Activated CD4-positive, CD25-positive, alpha-beta regulatory T cell (primary cell): ENCODE measurements at places on chromosomes 1 and 21.

DNA sequence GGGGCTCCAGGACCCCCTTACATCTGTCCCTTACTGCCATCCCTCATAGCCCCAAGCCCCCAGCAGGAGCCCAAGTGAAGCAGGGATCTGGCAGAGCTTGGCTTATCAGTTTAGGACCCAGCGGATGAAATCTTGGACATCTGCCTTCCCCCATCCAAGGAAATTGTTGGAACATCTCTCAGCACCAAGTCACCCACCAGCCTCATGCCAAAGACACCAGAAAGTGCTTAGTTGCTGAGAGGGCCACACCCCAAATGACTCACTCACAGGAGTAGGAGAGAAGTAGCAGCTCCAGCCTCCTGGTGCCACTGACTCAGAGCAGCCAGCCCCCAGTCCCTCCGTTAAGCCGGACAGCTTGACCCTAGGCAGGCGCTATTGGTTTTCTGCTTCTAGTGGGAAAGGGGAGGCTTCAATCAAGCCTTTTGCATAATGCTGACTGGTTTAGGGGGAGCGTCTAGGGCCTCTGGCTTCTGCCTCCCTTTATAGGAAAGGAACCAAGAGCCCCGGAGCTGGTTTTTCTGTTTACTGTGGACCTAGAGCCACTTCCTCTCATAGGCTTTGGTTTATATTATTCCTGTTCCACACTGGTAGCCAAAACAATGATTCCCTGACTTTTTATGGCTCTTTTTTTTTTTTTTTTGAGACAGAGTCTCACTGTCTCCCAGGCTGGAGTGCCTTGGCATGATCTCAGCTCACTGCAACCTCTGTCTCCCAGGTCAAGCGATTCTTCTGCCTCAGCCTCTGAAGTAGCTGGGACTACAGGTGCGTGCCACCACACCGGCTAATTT lies 114.2 kb upstream of the IPO9 start:
- no peak for DNase-seq

DNA sequence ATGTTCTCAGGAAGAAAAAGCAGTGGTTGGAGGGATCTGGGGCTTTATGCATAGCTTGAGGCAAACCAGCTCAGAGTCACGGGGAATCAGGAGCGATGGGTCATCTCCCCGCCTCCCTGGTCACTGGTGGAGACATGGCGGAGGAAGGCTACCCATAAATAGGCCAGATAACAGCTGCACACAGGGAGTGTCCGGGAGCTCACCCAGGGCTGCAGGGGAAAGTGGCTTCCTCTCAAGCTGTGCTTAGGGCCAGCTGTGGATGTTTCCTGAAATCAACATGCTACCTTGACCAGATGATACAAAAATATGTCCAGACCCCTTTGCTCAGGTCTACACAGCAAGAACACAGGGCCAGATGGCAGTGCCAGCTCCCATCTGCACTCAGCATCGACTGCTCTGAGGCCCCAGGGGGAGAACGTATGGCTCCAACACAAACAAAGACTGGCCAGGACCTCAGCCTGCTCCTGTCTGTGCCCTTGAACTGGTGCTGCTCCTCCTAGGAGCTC lies 27.1 kb upstream of the RERE start:
- no peak for DNase-seq

DNA sequence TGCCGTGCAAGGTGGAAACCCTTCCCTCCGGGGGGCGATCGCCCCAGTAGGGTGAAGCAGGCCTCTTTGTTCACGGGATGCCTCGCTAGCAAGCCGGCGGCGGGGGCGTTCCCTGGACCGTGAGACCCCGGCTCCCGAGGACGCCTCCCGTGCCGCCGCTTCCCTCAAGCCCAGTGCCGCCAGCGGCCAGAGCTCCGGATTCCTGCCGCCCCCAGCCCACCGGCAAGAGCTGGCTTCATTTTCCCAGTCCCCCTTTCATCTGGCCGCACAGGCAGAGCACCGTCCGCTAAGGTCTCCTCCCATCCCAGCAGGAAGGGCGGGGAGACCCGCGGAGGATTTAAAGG lies 16.3 kb downstream of the IER5 start:
- peak; percentile 13 for DNase-seq

GRCh38 chr1:175338387-175339135 lies 146.0 kb upstream of the KIAA0040 start:
- DNase-seq, result peak; percentile 19

GRCh38 chr1:88877382-88877825 lies 14.0 kb downstream of the GTF2B start:
- no peak for DNase-seq

- DNase-seq, result no peak
Measured at GRCh38 chr1:72936151-72936740, 653.9 kb upstream of the NEGR1 start.

GRCh38 chr1:75725861-75726361 lies 1.4 kb downstream of the ACADM start:
- no peak for DNase-seq

DNA sequence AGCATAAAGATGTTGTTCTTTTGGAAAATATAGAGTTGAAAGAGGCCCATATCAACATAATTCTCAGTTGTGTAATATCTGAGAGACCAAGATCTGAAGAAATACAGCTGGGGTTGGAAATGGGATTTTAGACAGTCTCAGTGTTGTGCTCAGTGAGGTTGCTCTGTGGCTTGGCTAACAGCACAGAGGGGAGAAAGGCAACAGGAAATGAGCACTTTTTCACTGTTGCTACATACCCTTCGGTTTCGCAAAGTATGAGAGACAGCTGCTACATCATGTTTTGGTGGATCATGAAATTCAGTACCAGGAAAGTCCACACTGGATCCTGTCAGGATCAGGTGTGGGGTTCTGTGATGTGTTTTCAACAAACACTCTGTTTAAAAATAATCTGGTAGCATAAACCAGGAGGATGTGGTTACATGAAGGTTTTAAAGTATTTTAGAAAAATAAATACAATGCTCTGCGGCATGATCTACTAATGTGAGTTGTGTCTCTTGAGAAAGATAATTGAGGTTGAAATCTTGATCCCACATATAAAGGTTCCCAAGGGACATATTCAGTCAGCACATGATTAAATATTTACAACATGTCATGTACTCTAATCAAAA lies 7.0 kb upstream of the GPR88 start:
- DNase-seq, result no peak

DNA sequence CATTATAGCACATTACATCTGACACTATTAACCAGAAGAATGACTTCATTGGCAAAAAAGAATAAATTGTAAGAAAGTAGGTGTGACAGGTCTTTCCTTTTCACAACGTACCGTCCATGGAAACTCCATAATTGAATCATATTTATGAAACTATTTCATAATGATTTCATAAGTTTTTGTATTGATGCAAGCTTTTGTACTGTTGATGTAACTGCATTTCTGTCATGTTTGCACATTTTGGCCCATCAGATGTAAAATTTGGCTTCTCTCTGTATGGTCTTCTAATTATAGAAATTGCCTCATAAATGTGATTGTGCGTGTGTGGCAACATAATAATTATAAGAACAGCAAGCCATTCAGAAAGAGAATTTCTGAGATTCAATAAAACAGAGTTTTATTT lies 180.7 kb upstream of the ZNHIT6 start:
- DNase-seq, result no peak

DNA sequence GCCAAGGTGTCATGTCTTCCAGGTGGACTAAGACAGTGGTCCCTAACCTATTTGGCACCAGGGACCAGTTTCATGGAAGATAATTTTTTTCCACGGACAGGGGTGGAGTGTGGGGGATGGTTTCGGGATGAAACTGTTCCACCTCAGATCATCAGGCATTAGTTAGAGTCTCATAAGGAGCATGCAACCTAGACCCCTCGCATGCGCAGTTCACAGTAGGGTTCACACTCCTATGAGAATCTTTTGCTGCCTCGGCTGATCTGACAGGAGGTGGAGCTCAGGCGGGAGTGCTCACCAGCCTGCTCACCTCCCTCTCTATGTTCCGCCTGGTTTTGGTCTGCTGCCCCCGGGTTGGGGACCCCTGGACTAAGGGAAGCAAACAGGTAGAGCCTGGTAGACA lies 30.9 kb downstream of the LGR6 start:
- DNase-seq, result no peak

- peak; percentile 44 for DNase-seq
Measured at GRCh38 chr1:119870917-119871596, 25.3 kb downstream of the ADAM30 start.

DNA sequence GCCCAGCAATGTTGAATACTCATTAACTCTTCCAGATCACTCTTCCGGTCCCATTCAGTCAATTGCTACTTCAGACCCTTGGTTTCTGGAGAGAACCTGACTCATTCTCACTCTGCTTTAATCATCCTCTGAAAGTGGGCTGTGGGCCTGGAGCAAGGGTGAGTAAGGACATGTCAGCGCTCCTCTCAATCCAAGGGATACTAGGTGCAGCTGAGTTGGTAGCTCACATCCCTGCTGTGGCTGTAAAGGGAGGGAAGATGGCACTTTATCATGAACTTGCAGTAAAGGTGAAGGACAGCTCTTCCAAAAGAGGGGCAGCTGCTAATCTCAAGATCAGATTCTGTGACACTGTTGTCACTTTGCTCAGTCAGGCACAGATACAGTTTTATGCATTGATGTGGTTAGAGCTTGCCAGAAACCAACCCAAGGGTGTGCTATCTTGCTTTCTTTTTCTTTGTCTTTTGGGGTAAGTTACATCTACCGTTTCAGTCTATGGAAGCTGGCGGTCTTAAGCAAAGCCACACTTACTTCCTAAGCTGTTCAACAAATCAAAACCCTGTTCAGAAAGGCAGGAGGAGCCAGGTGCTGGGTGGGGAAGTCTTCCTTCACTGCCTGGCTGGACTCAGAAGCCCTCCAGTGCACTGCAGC lies 26.5 kb upstream of the NTPCR start:
- DNase-seq, result no peak

- DNase-seq, result no peak
Measured at GRCh38 chr21:41647806-41648561, 118.9 kb downstream of the RIPK4 start.

GRCh38 chr1:5620997-5621396 lies 371.2 kb downstream of the NPHP4 start:
- no peak for DNase-seq

DNA sequence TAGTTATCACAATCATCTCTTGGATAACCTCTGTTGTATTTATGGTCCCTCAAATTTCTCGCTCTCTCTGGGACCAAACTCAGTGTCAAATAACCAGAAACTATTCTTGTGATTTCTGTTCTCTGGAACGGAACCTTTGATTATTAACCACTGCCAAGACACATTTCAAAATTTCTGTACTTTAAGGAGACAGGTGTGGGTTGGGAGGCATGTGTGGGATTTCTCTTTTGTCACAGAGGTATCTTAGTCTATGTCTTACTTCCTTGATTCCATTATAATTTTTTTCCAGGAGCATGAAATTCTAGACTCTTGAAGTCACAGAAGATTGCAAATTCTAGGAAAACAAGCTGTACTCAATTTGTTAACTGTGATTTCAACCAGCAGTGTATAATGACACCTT lies 919.0 kb upstream of the B3GALT2 start:
- no peak for DNase-seq

GRCh38 chr1:234619071-234619480 lies 9.1 kb upstream of the IRF2BP2 start:
- DNase-seq, result no peak

DNA sequence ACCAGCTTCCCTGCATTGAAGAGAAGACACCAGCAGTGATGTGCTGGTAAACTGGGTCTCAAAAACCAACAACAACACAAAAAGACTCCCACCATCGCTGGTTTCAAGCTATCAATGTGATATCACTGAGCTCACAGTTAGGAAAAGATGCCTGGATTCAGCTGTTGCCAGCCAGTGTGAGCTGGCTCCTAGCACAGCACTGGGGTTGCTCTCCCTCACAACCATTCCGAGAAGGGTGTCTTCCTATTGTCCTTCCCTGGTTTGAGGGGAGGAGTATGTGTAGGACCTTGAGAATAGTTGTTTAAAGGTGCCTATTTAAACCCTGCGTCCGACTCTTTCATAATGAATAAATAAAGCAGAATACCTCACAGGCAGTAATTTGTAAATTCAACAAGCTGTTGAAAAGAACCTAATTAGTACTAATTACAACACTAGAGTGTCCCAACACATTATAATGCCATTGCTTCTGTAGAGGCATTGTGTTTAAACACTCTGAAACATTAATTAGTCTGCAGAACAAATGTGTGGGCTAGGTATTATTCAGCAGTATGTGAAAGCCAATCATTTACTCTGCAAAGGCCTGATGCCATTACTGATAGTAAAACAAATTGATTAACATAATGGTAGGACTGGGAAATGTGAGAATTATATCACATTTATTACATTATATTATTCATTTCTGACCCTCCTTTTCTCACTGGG lies 17.2 kb downstream of the NIBAN1 start:
- no peak for DNase-seq

GRCh38 chr1:5150191-5150590 lies 495.8 kb downstream of the AJAP1 start:
- DNase-seq, result no peak

GRCh38 chr1:67882196-67882958 lies 49.1 kb upstream of the GNG12 start:
- DNase-seq, result no peak

GRCh38 chr21:45434645-45435217 lies 29.8 kb downstream of the COL18A1 start:
- DNase-seq, result no peak

- DNase-seq, result no peak
Measured at GRCh38 chr1:42418516-42418915, 37.3 kb downstream of the ZMYND12 start.

DNA sequence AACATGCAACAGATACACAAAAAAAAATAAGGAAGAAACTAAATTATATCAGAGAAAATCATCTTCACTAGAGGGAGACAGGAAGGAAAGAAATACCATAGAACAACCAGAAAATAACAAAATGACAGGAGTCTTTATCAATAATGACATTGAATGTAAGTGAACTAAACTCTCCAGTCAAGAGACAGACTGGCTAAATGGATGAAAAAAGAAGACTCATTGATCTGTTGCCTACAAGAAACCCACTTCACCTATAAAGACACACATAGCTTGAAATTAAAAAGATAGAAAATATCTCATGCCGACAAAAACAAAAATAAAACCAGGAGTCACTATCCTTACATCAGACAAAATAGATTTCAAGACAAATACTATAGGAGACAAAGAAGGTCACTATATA lies 593.1 kb upstream of the USP24 start:
- no peak for DNase-seq

GRCh38 chr1:77866296-77866695 lies 22.1 kb upstream of the NEXN start:
- DNase-seq, result no peak

GRCh38 chr1:230793463-230793745 lies 46.2 kb downstream of the CAPN9 start:
- no peak for DNase-seq

DNA sequence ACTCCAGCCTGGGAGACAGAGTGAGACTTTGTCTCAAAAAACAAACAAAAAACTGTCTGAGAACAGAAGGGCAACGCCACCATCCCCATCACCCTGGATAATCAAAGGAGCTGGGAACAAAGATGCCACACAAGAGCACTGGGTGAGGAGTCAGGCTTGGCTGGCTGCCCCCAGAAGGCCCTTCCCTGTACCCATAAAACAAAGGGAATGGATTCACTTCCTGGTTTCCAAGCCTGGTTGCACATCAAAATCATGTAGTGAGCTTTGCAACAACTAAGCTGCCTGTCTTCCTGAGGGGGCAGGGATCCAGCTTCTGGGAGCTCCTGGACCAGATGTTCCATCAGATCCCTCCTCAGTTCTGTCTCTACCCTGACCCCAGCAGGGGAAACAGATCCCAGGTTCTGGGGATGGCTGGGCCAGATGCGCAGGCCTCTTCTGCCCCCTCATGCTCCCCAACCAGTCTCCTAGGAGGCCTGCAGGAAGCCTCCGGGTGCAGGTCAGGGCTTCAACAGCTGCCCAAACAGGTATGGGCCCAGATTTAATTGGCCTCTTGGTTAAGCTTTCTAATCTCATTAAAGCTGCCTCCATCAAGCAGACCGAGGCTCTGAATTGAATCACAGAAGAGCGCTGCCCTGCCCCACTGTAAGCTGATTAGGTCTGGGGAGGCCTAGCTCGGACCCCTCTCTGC lies 97.8 kb downstream of the MRPL37 start:
- DNase-seq, result no peak
